ENCODE measurements at places on chromosomes 5 and 9. TPM values are rescaled to one million over a fixed set of nuclear protein-coding genes. Genes with fewer than 3 reads are reported as not detected.

GRCh38 chr9:86978922-86979474 is 31.7 kb upstream of the GAS1 start:
- no peak for DNase-seq

- no peak for DNase-seq
These were observed 174.0 kb downstream of the RAPGEF6 start for GRCh38 chr5:131460867-131461572.

- DNase-seq: no peak
These were observed 114.1 kb upstream of the LPCAT1 start for GRCh38 chr5:1637639-1638481.

- DNase-seq: peak; percentile 37
These were observed 203.5 kb upstream of the RGMB start for GRCh38 chr5:98570010-98570409.

DNA sequence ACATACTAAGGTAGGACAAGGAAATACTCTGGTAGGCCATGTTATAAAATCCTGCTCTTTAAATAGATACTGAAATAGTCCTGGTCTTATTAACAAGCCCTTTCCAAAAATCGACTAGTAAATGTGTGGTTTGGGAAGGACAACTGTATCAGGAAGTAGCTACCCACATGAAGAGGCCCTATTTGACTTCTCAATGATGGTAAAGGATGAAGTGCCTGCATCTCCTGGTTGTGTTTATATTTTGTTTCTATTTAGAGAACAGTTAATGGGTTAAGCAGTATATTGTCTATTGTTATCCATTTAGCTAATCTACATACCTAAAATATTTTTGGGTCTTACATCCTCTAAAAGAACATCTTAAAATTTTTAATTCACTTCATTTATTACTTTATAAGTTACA is 12.5 kb downstream of the GDF9 start:
- no peak for DNase-seq

GRCh38 chr5:122902263-122902662 is 56.9 kb downstream of the SNX24 start:
- DNase-seq: no peak

DNA sequence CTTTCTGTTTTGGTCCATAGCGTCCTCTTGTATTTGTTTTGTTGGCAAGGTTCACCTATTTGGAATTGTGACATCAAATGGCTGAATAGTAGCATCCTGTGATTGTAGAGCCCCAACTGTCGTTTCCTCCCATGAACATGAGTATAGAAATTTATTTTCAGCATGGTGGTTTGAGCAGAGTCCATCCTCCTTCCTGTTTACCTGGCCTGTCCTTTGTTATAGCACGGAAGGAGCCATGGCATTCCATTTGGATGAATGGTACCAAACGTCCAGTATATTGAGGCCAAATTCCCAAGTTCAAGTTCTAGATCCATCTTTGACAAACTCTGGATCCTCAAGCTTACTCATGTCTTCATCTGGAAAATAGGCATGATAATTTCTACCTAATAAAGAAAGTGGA is 16.8 kb downstream of the RASGRF2 start:
- DNase-seq: no peak

DNA sequence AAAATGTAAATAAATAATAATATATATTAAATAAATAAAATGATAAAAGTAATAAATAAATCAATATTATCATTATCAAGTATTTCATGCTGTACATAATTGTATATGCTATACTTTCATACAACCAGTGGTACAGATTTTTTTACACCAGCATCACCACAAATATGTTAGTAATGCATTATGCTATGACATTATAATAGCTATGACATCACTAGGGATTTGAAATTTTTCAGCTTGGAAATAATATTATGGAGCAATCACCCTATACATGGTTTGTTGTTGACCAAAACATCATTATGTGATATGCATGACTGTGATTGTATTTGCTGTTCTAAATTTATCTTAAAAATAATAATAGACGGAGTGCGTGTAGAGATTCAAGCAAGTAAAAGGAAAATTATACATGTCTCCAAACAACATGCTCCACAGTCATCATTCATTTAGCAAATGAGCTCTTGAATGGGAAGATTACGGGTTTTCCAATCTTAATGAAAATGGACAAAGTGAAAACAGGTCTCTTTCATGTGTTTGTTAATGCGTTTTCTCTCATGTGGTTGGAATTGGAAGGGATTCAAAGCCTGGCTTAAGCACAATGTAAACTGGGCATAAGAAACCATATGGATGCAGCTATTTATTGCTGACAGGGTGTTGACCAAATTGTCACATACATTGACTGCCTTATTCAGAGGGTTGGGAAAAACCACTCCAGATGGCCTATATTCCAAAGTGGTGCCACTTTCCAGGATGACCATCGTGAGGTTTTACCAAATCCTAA is 643.0 kb upstream of the RGMB start:
- peak; percentile 7 for DNase-seq

GAPVD1 gene
- total RNA-seq: 22.2 TPM

WNT8A gene
- total RNA-seq: not detected

LPAR1 gene
- total RNA-seq: 69.0 TPM

RHOBTB3 gene
- 70.2 TPM for total RNA-seq

NUTM2F gene
- not detected for total RNA-seq
